Activated naive CD8-positive, alpha-beta T cell treated with anti-CD3 and anti-CD28 coated beads, Interleukin-2, amount 10 ng/mL, durations not matched to agents 7 days and 5 days (primary cell): ENCODE measurements at places on chromosomes 2 and 18. TPM values are rescaled to one million over a fixed set of nuclear protein-coding genes. Genes with fewer than 3 reads are reported as not detected.

The ERICH2 gene
- total RNA-seq: not detected

The UPP2 gene
- not detected for total RNA-seq

The INO80B gene
- 46.8 TPM for total RNA-seq

The TTLL4 gene
- total RNA-seq: 24.1 TPM

The ACKR3 gene
- 4.5 TPM for total RNA-seq

The DNER gene
- not detected for total RNA-seq

The MARCHF4 gene
- total RNA-seq: not detected

The SP9 gene
- not detected for total RNA-seq

The SLC30A3 gene
- 0.34 TPM for total RNA-seq

The ADCYAP1 gene
- not detected for total RNA-seq

The SKA1 gene
- 27.8 TPM for total RNA-seq

The IGFBP5 gene
- total RNA-seq: 0.08 TPM

The WNT10A gene
- 2.5 TPM for total RNA-seq

The SYT4 gene
- not detected for total RNA-seq

The ITPRIPL1 gene
- total RNA-seq: 32.8 TPM

The C18orf32 gene
- total RNA-seq: 29.1 TPM

The RUFY4 gene
- 4.9 TPM for total RNA-seq

The GRP gene
- not detected for total RNA-seq

The SNORC gene
- 2.1 TPM for total RNA-seq

The CCDC178 gene
- total RNA-seq: not detected

The ANKRD29 gene
- total RNA-seq: not detected

The ALPI gene
- not detected for total RNA-seq

The COL5A2 gene
- 2.2 TPM for total RNA-seq

The ELOA2 gene
- total RNA-seq: not detected

The SERPINB2 gene
- total RNA-seq: 2.3 TPM

The CAPN10 gene
- 72.3 TPM for total RNA-seq

The PARD3B gene
- total RNA-seq: 1.0 TPM

The CRYGD gene
- not detected for total RNA-seq

The ZNF516 gene
- total RNA-seq: 8.0 TPM
